ENCODE measurements at places on chromosomes 4 and X.

DNA sequence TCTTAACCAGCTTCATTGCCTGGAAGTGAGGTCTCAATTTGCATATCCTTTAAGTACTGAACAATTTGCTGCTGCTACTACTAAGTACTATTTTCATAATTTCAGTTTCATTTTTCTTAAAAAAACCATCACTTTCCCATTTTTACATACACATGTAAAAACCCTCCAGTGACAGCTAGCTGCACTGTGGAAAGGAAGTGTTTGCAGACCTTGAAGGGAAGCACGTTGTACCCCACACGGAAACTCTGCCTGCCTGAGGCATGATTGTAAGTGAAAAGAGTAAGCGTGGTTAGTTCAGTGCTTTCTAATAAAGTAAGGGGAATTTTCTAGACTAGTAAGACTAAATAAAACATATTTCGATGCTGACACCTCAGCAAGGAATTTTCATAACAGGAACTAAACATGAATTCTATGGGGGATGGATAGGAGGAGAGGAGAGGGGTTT, 103.6 kb downstream of the RAPGEF2 start:
- peak; percentile 18 for DNase-seq

DNA sequence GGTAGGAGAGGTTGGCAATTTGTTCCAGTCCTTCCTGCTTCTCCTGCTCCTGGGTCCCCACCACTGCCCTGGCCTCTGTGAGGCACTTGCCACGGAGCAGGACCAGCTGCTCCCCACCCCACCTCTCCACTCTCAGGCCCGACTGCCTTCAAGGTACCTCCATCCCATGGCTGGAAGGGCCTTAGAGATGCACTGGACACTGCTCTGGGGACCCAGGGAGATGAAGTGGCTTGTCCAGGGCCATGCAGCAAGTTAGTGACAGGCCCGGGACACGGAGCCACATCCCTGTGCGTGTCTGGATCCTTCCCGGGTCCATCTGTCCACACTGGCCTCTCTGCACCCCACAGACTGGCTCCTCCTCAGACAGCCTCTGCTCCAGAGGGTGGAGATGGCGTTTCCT, 105.3 kb downstream of the CPZ start:
- DNase-seq: no peak

GRCh38 chrX:117985241-117985640, 131.4 kb downstream of the KLHL13 start:
- DNase-seq: no peak

DNA sequence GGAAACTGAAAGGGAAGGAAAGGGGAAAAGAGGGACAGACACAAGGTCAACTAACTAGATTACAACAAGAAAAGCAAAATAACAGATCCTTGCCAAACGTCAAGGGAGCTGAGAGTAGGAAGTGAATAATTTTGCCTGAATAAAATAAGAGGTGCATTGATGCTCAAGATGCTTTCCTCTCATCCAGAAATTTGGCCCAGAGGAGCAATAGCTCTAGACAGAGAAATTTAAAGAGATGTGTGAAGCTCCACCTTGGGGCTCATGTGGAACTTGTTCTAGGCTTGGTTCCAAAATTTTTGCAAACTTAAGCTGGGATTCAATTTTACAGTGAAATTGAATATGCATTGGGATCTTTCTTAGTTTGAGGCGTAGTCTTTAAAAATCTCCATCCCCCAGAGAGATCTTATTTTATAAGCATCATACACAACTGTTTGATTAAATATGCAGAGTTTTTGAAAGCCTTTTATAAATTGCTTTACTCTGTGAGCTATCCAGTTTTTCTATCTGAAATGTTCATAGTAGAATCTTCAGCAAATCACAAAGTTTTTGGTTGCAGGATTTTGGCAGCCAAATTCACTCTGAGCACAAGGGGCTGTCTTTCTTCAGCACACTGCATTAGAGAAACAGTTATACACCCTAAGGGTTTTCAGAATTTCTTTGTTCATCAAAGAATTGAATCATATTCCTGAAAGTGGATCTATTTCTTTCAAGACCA, 1159.5 kb downstream of the ADGRL3 start:
- peak; percentile 98 for DNase-seq

- no peak for DNase-seq
Observed at GRCh38 chr4:90537491-90537890, 410.3 kb downstream of the CCSER1 start.
